Stimulated activated CD4-positive, alpha-beta T cell treated with anti-CD3 and anti-CD28 coated beads, Interleukin-4, amount 100 ng/mL, for 48 hours (primary cell): ENCODE measurements at places on chromosomes 3 and 15.

GRCh38 chr3:14256561-14257342, 78.1 kb downstream of the LSM3 start:
- no peak for DNase-seq

- DNase-seq: no peak
Measured at GRCh38 chr3:8886546-8886945, 76.7 kb downstream of the RAD18 start.

DNA sequence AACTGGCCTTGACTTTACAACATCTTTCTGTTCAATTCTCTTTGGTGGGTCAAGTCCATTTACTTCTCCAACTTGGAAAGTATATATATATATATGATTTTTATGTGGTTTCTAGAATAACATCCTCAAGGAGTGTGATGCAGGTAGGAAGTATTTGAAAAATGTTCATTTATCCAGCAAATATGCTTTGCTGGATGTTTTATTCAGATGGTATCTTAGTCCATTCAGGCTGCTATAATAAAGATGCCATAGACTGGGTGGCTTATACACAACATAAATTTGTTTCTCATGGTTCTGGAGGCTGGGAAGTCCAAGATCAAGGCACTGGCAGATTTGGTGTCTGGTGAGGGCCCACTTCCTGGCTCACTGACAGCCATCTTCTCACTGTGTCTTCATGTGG, 168.7 kb upstream of the RASGRP1 start:
- DNase-seq: no peak

DNA sequence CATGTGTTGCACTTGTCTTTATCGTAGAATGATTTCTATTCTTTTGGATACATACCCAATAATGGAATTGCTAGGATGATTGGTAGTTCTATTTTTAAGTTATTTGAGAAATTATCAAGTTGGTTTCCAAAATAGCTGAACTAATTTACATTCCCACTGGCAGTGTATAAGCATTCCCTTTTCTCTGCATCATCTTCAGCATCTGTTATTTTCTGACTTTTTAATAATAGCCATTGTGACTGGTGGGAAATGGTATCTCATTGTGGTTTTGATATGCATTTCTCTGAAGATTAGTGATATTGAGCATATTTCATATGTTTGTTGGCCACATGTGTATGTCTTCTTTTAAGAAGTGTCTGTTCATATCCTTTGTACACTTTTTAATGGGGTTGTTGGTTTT, 81.7 kb upstream of the NUDT16 start:
- no peak for DNase-seq

- no peak for DNase-seq
Measured at GRCh38 chr3:28569357-28569756, 220.7 kb upstream of the AZI2 start.

GRCh38 chr15:65374334-65374733, 3.5 kb downstream of the IGDCC3 start:
- no peak for DNase-seq

DNA sequence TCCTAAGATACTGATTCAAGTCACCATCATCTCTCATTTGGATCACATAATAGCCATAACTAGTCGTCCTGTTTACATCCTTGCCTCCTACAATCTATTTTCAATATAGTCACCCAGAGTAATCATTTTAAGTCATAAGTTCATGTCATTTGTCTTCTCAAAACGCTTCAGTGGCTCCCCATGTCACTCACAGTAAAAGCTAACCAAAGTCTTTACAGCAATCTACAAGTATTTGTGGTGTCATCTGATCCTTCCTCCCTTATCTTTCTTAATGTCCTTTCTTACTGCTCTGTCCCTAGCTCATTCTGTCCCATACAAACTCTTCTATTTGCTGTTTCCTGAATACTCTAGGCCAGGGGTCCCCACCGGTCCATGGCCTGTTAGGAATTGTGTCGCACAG, 28.8 kb downstream of the GBE1 start:
- DNase-seq: no peak

DNA sequence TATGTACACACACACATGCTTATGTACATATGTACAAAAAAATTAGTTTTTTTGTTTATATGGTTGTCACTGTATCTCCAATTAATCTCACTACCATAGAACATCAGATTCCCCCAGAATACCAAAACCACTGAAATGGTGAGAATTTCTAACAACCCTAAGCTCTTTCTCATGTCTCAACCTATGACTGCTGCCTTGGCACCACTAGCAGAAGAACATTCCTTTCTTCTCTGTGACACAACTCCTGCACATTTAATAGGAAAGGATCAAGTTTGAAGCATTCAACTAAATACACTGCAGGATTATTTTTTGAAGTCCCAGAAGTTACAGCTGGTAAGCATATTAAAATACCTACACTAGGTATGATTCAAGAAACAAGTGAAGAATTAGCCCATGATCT, 109.6 kb downstream of the FAM174B start:
- DNase-seq: no peak

DNA sequence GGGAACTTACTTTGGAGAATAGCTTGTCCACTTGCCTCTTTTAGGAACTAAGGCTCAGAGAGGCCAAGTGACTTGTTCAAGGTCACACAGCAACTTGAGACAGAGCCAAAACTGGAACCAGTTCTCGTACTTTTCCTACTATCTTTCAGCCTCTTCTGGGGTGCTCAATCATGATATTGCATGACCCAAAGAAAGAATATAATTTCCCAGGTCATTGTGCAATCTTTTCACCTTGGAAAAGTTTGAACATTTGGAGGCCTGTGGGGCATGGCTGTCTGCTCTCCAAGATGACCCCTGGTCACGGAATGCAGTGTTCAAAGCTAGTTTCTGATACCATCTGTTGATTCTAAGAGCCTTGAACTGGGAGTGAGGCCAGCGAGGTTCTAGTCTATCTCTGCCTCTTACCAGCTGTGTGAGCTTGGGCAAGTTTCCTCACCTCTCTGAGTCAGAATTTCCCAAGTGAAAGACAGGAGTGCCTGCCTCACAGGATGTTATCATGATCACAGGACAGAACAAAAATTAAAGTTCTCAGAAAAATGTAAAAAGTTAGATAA, 89.7 kb downstream of the BDH1 start:
- no peak for DNase-seq

DNA sequence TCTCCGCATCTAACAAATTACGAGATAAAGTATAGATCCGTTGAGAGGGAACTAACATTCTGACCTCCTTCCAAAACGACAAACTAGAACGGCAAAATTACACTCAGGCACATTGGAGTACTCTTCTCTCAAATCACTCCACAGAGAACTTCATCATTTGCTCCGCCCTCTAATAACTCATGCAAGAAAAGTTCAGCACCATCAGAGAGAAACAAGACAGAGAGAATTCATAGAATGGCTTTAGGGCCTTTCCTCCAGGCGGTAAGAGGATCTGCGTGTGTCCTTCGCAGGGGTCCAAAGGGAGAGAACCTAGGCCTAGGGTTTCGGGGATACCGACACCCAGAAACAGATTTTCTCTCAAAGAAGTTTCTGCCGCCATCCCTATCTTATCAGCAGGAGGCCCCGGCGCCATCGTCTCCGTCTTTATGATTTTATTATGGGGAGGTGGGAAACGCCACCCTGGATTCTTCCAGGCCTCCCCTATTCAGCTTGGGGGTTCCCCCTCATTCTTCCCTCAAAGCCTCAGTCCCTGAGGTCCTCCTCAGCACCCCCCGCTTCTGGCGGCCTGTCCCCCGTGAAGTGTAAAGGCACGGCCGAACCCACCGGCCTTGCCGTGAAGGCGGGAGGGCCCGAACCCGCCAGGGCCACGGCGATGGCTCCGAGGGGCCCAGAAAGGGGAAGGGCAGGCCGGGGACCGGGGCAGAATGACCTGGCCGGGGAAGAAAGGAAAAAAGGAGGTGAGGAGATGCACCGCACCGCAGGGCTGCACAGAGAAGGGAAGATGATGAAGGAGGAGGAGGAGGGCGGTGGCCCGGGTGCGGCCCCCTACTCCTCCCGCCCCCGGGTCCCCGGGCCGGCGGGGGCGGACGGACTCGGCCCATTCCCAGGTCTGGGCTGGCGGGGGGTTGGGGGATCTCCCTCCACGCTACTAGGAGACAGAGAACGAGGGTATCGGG, 768 bp downstream of the UBXN7 start:
- DNase-seq: peak; percentile 12

- DNase-seq: no peak
Measured at GRCh38 chr3:118980832-118981231, 53.8 kb downstream of the IGSF11 start.

DNA sequence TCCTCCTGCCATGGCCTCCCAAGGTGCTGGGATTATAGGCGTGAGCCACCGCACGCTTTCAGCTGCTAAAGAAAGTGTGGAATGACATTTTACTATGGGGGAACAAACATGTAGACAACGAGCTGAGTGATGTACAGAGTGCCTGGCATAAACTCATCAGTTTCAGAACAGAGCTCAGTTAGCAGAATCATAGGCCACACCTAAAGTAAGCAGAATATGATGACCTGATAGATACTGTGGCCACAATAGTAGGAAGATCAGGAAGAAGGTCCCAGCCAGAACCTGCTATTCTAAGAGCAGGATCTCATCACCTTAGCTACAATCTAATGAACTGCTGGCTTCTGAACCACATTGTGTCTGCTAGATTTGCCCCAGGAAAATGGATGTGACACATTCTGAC, 158.3 kb downstream of the TPRG1 start:
- no peak for DNase-seq

GRCh38 chr3:155704061-155704460, 40.8 kb downstream of the PLCH1 start:
- DNase-seq: no peak
